ENCODE measurements at places on chromosomes 5 and 9. TPM values are rescaled to one million over a fixed set of nuclear protein-coding genes. Genes with fewer than 3 reads are reported as not detected.

- no peaks in the 10 kb centered on the region for H3K4me1 ChIP-seq
- H3K27me3 ChIP-seq: peaks cover 58% of the 10 kb centered on the region
- H3K27ac ChIP-seq: no peak overlapping the region
- peak; percentile 31 for DNase-seq
- H3K36me3 ChIP-seq: no peaks in the 10 kb centered on the region
Observed at GRCh38 chr9:135294836-135295235, 184.7 kb upstream of the PPP1R26 start.

DNA sequence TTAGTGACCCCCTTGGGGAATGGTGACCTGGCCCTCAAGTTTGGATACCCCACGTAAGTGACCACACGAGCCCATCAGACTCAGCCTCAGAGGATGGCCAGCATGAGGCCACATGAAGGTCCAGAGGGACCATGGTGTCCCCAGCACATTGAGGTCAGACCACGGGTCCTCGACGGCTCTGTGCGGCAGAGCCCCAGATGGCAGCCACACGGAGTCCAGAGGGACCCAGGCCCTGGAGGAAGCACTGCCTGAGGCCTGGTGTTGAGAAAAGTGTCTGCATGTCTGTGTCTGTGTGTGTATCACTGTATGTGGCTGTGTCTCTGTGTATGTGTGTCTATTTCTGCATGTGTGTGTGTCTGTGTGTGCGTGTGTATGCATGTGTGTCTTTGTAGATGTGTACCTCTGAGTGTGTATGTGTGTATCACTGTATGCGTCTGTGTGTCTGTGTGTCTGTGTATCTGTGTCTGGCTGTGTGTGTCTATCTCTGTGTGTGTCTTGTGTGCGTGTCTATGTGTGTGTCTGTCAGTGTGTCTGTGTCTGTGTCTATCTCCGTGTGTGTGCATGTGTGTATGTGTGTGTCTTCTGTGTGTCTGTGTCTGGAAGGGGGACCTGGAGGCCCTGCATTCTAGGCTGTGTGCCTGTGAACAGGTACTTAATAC, 992 bp downstream of the LCNL1 start:
- no peaks in the 10 kb centered on the region for H3K27me3 ChIP-seq
- no peak for DNase-seq
- no peak overlapping the region for H3K27ac ChIP-seq
- no peaks in the 10 kb centered on the region for H3K4me1 ChIP-seq
- no peaks in the 10 kb centered on the region for H3K36me3 ChIP-seq

Gene HAVCR2
- total RNA-seq: not detected

DNA sequence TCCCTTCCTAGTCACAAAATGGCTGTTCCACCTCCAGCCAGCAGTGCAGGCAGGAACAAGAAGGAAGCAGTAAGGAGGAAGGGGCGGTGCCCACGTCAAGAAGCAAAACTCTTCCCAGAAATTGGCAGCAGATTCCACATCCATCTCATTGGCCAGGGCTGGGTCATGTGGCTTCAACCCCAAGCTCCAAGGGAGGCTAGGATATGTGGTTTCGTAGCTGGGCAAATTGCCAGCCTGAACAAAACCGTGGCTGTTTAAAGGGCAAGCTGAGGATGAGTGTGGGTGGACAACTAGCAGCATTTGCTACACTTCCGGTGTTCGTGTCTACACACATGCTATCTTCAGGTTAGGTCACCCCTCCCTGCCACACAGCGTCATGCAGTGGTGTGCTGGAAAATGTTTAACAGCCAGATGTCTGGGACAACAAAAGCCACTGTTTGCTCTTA, 92.1 kb upstream of the MAP1B start:
- no peaks in the 10 kb centered on the region for H3K27me3 ChIP-seq
- H3K4me1 ChIP-seq: no peaks in the 10 kb centered on the region
- no peaks in the 10 kb centered on the region for H3K36me3 ChIP-seq

Gene SNAPC4
- total RNA-seq: 7.5 TPM

Gene SOHLH1
- not detected for total RNA-seq

- peaks cover 7% of the 10 kb centered on the region for H3K4me1 ChIP-seq
- DNase-seq: no peak
- no peaks in the 10 kb centered on the region for H3K36me3 ChIP-seq
Observed at GRCh38 chr9:122812736-122813135, 12.8 kb downstream of the OR1K1 start.

DNA sequence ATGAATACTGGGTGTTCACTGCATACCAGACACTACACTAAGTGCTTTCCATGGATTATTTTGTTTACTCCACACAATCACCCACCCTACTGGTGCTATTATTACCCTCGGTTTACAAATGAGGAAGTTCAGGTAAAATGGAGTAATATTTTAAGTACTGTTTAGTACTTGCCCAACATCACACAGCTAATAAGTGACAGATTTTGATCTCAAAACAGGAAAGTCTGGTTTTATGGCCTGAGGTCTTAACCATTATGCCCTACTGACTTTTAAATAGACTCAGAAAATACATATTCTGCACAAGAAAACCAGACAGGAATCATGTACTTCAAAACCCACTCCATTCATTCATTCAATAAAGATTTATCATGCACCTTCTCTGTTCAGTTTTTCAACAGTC, 431.0 kb upstream of the TLE4 start:
- DNase-seq: peak; percentile 41
- no peak overlapping the region for H3K27ac ChIP-seq
- H3K4me3 ChIP-seq: no peak overlapping the region
- no peaks in the 10 kb centered on the region for H3K36me3 ChIP-seq
- H3K27me3 ChIP-seq: no peaks in the 10 kb centered on the region

- H3K36me3 ChIP-seq: no peaks in the 10 kb centered on the region
- no peaks in the 10 kb centered on the region for H3K27me3 ChIP-seq
- no peak overlapping the region for H3K4me3 ChIP-seq
- peak; percentile 48 for DNase-seq
- no peaks in the 10 kb centered on the region for H3K4me1 ChIP-seq
Observed at GRCh38 chr5:126656401-126657007, 55.8 kb downstream of the PHAX start.

- no peaks in the 10 kb centered on the region for H3K4me1 ChIP-seq
- no peak for DNase-seq
- H3K27me3 ChIP-seq: peaks cover 9% of the 10 kb centered on the region
- H3K36me3 ChIP-seq: no peaks in the 10 kb centered on the region
- H3K4me3 ChIP-seq: no peak overlapping the region
- H3K27ac ChIP-seq: no peak overlapping the region
Observed at GRCh38 chr5:35101016-35101415, 53.3 kb upstream of the AGXT2 start.

DNA sequence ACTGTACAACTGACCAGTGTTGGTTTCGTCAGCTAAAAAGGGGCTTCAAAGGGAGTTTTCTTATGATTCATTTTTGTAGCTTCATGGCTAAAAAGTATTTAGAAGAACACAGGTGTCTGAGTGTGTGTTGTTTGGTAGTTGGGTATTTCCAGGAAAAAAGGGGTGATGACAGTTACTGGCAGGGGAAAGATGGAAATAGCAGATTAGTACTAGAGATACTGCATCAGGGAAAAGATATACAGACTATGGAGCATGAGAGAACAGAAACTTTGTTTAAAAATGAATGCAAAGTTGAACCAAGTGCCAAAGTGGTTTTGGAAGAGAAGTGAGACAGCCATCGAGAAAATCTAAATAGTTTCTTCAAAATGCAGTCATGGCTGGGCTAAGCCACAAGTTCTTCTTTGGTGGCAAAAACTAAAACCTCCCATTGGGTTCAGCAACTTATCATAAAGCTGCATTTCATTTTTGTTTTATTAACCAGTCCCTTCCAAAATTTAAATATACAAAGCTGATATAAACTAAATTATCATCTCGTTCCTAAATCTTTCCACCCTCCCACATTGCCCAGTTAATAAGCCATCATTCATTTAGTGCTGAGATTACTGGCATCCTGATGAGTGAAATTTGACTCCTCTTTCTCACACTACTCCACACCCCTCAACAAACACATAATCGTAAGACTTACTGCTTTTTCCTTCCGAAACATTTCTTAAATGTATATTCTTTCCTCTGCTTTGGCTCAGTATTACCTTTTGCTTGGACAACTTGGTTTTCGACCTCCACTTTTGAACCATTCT, 33.5 kb downstream of the ELL2 start:
- no peaks in the 10 kb centered on the region for H3K27me3 ChIP-seq
- peaks cover 22% of the 10 kb centered on the region for H3K36me3 ChIP-seq
- 0 out of 2 replicates have a peak, but pooled peaks cover 5% of the 10 kb centered on the region for H3K4me1 ChIP-seq
- no peak overlapping the region for H3K4me3 ChIP-seq
- DNase-seq: no peak
- H3K27ac ChIP-seq: no peak overlapping the region

GRCh38 chr9:107016383-107016782, 153.4 kb downstream of the ZNF462 start:
- no peak overlapping the region for H3K4me3 ChIP-seq
- H3K36me3 ChIP-seq: 0 out of 2 replicates have a peak, but pooled peaks cover under 1% of the 10 kb centered on the region
- no peak for DNase-seq
- H3K27ac ChIP-seq: no peak overlapping the region

DNA sequence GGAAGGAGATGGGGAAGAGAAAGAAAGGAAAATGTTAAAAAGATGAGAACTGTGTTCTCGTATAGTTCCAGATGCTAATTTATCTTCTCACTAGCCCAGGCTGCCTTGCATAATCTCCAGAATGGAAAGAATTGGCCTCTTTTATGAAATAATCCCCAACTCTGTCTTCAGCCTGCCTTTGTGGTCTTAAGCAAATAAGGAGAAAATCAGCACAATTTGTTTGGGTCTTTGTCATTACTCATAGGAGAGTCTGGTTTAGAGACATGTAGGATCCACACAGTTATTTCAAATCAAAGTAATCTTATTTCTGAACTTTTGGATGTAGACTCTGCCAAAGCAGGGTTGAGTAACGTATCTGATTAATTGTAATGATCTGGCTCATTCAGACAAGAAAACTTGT, 50.7 kb upstream of the CAMK4 start:
- no peaks in the 10 kb centered on the region for H3K4me1 ChIP-seq
- no peak overlapping the region for H3K27ac ChIP-seq
- no peak overlapping the region for H3K4me3 ChIP-seq
- H3K27me3 ChIP-seq: peaks cover 59% of the 10 kb centered on the region
- H3K36me3 ChIP-seq: no peaks in the 10 kb centered on the region
- DNase-seq: no peak

DNA sequence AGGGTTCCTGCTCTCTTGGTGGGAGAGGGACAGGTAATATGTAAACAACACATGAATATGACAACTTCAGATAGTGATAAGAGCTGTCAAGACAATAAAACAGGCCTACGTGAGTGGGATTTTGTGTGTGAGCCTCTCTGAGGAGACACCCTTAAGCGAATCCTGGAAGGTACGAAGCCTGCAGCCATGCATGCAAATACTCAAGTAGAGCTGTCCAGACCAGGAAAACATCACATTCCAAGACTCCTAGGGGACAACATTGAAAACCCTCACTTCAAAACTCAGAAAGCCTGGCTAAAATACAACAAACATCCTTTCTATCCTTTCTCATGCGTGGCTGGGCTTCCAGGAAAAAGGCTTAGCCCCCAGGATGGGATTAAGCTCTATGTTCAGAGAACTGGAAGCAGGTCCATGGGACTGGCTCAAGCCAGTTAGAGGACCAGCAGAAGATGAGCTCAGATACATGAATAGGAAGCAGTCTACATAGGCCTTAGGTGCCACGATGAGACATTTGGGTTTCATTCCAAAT, 124.8 kb upstream of the IQGAP2 start:
- no peak for DNase-seq
- no peaks in the 10 kb centered on the region for H3K36me3 ChIP-seq
- peaks cover 54% of the 10 kb centered on the region for H3K27me3 ChIP-seq
- H3K27ac ChIP-seq: no peak overlapping the region
- no peak overlapping the region for H3K4me3 ChIP-seq

Gene SNCB
- total RNA-seq: 2.1 TPM

DNA sequence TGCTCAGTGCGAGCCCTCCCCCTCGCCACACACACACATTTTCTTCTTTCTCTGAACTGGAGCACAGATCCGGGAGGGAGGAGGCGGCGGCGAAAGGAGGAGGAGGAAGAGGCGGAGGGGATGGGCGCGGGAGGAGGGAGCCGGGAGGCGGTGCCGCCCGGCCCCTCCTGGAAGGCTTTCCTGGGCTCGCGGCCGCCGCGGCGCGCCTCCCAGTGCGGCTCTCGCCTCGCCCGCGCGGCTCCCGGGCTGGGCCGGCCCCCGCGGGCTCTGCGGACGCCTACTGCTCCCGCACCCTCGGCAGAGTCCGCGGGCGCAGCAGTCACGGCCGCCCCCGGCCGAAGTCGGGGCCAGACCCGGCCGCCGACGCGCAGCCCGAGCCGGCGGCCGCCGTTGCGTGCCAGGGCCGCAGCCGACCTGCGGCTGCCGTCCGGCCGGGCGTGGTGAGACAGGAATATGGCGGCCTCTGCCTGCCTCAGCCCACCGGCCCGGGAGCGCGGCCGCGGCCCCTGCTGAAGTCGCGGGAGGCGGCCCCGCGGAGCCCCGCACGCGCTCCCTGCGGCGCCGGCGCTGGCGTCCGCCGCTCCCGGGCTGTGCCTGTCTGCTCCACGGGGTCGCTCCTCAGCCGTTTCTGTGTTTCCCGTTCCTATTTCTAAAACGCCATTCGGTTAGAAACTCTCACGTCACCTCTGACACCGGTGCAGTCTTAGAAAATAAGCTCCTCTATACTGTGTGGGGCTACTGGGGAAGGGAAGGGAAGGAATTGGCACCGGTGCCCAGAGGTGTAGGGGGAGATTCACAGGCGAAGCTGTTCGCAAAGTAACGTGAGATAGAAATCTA, 500 bp upstream of the GNAQ start:
- peak; percentile 80 for DNase-seq
- no peaks in the 10 kb centered on the region for H3K36me3 ChIP-seq

GRCh38 chr5:1522601-1523479, 920 bp downstream of the LPCAT1 start:
- peak overlapping the region; percentile 90 for H3K4me3 ChIP-seq
- H3K27me3 ChIP-seq: no peaks in the 10 kb centered on the region
- peaks cover 34% of the 10 kb centered on the region for H3K36me3 ChIP-seq

DNA sequence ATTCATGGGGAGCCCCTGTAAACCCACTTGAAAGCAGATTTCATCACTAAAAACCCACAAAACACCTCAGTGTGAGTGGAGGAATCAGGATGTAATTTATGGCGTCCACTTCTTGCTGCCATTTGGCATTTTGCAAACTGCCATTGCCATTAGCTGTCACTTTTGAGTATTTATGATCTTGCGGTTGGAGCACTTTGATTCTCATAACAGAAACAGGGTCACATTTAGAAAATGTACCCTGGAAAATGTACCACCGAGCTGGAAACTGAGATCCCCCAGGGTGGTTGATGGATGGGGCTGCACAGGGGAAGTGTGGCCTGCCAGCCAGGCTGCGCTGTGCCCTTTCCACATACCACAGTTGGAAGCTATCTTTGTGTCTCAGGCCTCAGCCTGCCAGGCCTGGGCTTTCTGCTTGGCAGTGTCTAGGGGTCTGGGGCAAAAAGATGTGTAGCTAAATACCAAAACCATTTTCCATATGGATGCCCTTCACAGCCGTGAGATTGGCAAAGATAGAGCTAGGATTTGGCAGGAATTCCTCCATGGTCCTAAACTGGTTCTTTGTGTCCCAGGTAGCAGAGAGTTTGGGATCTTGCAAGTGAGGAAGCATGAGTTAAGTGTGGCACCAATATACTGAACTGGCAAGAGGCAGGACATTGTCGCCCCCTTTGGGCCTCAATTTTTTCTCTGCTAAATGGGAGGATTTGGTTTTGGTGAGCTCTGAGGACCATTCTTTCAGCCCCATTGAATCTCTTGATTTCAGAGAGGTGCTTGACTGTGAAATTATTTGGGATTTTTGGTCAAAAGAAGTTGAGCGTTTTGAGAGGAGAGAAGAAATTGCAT, 46.2 kb downstream of the GALNT10 start:
- no peaks in the 10 kb centered on the region for H3K27me3 ChIP-seq
- H3K4me3 ChIP-seq: no peak overlapping the region
- H3K27ac ChIP-seq: no peak overlapping the region

Gene IL3
- total RNA-seq: not detected

All from PC-3 (cell line).